ENCODE measurements at places on chromosomes 1 and 21.

DNA sequence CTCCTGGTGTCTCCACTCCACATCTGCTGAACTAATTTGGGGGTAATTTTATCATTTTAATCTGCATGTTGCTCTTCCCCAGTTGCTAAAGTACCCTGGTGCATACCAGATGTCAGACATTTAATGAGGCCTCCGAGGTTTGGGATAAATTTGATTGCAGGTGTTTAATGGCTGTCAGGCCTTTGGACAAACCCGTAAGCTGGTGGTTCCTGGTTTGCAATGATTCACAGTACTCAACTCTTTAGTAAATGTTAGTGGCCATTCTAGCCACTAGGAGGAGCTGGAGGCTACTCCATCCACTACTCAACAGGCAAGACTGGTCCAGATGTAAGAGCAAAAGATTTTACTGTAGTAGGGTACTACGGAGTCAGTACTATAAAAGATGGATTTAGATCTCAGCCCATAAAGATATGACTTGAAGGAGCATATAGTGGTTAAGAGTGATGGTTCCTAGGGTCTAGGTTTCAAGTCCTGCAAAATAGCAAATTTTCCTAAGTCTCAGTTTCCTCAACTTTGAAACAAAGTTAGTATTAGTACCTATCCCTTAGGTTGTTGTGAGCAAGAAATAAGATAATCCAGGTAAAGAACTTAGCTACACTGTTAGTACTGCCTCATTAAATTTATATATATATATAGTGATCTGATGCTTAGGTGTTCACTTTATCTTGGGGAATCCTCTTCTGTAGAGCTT, 132.8 kb downstream of the SNX7 start:
- DNase-seq = peak; percentile 42

DNA sequence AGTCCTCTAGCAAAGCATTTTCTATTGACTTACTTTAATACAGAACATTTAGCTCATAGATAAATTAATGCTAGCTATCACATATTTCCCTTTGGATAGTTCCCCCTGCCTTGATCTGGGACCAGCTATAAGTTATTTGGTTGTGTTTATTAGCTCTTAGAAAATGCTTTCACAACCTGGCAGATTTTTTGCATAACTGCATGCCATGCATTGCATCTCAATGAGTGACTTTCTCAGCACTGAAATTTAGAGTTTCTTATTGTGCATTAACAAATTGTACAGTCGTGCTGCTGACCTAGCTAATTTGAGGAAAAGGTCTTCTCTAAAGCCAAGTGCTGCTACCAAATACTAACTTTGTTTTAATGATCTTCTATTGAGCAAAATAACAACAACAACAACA, 164.8 kb downstream of the PLPPR5 start:
- DNase-seq = no peak

DNA sequence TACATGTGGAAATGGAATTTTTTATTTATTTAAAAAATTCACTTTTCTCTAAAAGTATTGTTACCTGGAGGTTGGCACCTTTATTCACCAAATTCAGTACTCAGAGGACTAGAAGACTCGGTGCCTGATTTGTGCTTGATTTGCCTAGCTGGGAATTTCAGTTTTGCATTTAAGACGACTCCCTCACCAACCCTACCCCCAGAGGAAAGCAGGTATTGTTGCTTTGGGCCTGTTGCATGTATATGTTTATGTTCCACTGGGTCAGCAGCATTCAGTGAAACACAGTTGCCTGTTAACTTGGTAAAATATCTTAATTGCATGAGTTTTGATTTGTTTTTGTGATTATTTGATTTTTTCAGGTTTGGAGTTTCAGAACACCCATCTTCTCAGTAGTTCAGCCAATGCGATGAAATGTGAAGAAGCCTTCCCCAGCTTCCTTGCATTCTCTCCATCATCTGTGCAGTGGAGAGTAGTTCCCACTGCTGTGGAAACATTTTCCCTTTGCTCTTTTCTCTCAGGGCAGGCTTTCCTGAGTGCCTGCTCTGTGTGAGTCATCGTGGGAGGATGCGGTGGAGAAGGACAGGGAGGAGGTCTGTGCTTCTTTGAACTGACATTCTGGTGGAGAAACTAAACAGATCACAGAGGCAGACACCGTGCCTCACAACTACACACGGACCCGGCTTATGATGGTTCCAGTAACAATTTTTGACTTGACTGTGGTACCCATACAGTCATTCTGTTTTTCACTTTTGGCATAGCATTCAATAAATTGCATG, 6.4 kb downstream of the ADARB1 start:
- no peak for DNase-seq

GRCh38 chr1:84430546-84430945, 32.3 kb downstream of the DNASE2B start:
- no peak for DNase-seq

DNA sequence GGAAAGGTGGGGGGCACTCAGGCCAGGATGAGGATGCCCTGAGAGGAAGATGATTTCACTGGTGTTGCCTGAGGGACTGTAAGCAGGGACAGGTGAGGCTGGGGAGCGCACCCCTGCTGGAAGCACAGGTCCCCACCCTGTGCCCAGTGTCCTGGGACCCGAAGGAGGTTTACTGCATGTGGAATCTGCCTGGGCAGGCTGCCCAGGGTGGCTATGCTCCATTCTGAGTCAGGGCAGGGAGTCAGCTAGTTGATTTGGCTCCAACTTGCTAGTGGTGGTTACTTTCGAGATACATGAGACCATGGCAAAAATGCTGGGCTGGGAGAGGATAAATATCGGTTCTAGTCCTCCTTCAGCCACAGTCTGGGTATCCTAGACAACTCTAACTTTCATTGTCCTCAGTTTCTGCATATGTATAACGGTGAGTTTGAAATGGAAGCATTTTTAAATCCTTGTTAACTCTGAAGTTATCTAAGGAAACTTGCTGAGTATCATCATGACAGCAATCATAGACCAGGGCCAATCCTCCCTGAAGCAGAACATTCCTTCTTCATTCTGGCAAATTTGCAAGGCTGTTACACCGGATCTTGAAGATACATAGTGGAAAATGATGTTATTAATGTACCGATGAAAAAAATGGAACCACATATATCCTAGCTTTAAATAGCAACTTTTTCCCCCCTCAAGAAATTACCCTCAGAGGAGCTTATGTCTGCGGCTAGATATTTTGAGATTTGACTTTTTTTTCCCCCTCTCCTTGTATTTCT, 7.7 kb downstream of the TLR5 start:
- no peak for DNase-seq

All from nephron progenitor cell (in vitro differentiated cells).